ENCODE measurements at places on chromosomes 7 and 10. TPM values are rescaled to one million over a fixed set of nuclear protein-coding genes. Genes with fewer than 3 reads are reported as not detected.

SYT15 gene
- total RNA-seq = 0.64 TPM

DLG5 gene
- total RNA-seq = 44.0 TPM

DNA sequence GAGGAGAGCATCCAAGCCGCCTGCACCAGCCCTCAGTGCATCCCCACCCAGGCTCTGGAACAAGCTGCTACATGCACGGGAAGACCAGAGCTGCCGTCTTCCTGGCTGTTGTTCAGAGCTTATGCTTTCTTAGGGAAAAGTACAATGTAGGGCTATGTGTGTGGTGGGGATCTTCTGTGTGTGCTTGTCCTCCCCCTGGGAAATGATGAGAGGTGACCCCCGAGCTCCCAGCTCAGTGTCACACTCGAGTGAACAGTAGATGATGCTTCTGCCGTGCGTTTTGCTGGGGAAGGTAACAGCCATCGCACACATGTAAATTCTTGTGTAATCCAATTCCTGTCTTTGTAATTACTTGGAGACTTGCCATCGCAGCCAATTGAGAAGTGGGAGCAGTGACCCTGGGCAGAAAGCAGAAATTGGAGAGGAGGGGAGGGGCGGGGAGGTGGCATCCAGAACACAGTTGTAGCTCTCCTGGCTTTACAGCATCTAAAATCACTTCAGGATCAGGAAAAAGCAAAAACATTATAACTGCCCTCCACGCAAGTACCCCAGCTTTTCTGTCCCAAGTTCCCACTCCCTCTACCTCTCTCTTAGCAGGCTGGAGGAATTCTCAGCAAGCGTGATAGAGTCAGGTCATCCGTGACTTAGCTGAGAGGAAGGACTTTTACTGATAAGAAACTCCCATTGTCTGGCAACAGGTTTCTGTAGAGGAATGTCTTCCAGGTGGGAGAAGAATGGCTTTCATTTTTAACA is 149.6 kb downstream of the TCF7L2 start:
- peak; percentile 57 for DNase-seq

DNA sequence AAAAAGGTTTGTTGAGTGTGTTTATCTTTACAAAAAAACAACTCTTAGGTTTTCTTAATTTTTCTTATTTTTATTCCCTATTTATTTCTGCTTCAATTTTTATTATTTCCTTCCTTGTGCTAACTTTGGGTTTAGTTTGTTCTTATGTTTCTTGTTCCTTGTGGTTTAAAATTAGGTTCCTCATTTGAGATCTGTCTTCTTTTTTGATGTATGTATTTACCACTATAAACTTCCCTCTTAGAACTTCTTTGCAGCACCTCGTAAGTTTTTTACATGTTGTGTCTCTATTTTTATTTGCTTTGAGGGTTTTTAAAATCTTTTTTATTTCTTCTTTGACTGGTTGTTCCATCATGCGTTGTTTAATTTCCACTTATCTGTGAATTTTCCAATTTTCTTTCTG is 1217.1 kb upstream of the CELF2 start:
- no peak for DNase-seq

DNA sequence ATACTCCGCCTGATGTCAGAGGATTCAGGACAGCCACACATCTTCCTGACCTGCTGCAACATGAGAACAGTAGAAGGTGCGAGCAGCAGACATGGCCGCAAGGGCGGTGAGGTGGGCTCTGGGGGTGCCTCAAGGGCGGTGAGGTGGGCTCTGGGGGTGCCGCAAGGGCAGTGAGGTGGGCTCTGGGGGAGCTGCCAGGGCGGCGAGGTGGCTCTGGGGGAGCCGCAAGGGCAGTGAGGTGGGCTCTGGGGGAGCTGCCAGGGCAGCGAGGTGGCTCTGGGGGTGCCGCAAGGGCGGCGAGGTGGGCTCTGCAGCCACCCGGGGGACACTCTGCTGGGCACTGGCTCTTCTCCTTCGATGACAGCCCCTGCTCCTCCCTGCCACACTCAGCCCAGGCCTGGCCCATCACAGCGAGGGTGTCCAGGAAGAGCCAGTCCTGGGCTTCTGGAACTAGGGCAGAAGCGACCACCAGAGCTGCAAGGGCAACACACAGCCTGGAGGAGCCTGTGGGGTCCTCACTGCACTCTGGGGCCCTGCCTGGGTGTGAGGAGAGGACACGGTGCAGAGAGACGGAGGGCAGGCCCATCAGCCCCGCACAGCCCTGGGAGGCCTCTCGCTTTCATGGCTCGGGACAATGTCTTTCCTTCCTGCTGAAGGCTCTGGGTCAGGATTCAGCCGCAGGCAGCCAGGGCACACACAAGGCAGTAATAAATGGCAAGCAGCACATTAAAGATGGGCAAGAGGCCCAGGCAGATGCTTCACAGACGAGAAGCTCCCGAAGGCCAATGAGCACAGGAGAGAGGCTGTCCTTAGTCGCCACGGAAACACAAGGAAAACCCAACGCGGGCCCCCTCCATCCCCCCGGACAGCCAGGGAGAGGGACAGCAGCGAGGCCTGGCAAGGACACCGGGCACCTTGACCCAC is 42.5 kb downstream of the STK32C start:
- no peak for DNase-seq

DNA sequence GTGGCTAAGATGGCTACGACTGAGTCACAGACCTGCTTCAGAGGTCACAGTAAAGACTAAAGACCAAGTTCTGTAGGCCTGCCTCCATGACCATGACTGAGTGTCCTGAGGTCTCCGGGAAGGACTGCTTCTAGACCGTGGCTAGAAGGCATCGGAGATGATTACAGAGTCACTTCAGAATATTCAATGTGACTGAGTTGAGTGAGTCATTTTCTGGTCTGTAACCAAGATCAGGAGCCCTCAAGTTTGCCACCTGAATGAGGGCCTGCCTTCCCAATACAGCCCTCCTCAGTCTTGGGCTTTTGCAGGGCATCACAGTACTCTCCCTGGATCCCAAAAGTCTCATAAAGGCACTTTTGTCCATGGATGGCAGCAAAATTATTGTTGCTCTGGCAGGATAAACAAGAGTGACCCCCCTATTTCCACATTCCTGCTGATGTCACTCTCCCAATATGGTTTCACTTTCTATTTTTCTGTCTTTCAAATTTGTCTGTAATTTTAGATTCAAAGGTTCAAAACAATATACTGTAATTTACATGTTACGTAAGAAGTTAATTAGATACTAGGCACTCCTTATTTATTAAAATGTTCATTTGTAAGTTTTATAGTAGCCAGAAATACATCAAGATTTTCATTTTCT is 47.7 kb upstream of the ZNF92 start:
- DNase-seq = no peak
